ENCODE measurements at places on chromosomes 7 and 10.

- no peak for DNase-seq
These were observed 424.6 kb downstream of the PAXIP1 start for GRCh38 chr7:154578336-154578735.

GRCh38 chr10:37762287-37762686 lies 95.1 kb downstream of the ZNF248 start:
- no peak for DNase-seq

GRCh38 chr7:46123-46829 lies 146.1 kb upstream of the FAM20C start:
- DNase-seq: no peak

GRCh38 chr7:24877790-24878311 lies 102.1 kb downstream of the OSBPL3 start:
- no peak for DNase-seq

DNA sequence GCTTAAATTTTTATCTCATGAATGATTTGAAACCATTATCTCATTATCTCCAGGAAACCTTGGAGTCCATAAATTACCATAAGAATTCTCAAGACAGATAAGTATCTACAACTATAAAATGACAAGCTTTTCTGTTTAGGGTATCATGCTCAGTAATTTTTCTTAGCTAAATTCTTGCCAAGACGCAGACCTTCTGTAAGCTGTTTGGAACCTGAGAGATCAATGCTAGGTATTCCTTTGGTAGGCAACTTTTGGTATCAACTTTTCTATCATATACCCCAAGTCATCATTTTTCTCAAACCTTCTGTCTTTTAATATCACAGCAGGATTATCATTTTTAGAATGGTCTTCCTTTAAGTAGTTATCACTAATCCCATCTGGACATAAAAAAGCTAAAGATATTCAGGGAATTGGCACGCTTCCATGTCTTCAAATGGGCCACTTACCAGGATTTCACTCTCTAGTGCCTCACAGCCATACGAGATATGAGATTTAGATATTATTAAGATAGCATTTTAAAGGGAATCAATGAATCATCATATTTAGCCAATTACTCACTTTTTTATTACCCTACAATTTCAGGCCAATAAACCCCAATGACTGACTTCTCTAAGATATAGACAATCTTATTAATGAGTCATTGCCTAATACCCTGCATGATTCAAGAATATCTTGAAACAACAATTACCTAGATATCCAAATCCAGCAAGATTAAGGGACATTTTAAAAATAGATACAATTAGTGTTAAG lies 544.1 kb downstream of the HTR7 start:
- peak; percentile 40 for DNase-seq

DNA sequence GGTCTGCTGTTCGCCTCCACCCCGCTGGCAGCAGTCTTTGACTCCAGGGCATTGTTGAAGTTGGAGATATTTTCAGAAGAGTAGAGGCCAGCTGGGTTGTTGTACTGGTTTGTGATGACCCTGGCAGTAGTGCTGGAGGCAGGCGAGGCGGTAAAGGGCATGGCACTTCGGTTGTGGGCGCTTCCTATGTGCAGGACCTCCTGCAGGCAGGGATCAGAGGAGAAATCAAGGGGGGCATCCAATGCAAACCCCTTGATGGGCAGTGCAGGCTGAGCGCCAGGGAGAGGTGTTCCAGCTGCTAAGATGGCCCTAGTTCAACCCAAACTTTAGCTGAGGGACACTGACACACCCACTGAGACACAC lies 27.0 kb downstream of the PDLIM1 start:
- DNase-seq: no peak

- no peak for DNase-seq
These were observed 151.0 kb upstream of the FRMD4A start for GRCh38 chr10:14481752-14482151.

- no peak for DNase-seq
These were observed 63.1 kb downstream of the VWA2 start for GRCh38 chr10:114301951-114302710.

DNA sequence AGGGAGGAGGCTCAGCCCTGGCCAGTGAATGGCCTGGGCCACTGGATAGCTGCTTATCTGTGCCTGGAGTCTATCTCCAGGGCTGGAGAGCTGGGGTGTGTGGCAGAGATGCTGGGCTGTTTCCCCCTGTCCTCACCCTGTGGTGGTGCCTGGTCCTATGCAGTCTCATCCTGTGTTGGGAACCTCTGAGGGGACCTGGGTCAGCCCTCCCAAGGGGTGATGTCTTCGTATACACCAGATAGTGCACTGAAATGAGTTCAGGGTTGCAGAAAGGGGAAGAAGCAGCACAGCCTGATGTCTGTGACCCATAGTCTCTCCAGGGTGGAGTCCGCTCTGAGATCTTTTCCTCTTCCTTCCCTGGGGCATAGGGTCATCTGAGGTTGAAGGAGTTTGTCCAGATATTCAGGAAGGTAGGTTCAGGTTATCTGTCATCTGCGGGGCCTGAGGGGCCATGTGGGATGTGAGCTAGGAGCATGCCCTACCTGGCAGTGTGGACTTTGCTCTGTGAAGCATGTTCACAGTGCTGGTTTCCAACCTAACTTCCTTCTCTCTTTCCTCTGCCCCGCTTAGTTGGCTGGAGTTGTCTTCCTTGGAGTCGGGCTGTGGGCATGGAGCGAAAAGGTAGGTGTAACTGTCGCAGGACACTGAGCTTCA lies 33.4 kb upstream of the SH2D4B start:
- no peak for DNase-seq

DNA sequence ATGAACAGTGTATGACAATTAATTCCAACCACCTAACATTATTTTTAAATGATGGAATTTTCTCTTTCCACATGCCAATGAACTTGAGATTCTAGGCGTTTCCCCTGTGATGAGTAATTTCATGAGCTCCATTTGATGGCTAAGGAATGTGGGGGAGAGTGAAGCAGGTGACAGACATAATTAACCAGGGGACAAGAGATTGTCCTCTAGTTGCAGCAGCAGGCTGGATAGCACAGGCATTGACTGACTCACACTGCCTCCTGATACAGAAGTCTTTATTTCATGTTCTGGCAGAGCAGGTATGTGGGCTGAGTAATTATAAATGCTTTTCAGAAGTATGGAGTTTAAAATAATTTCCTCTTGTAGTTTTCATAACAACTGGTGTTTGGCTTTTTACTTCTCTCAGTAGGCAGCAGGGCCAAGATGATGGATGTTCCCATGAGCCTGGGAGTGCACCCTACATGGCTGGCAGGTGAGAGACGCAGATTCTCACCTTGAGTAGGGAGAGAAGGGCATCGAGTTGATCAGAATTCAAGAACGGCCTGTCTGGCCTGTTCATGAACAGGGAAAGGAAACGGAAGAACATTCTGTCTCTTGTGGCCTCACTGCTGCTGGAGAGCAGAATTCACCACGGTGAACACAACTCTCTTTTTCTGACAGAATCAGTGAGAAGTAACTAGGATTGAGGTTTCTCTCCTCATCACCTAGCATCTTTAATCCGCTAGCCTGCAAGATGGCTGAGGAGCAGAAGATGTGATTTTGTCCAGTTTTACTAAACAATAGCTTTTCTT lies 118.8 kb downstream of the AOAH start:
- no peak for DNase-seq

Data from non-pigmented ciliary epithelial cell (primary cell).